WTC11 (cell line): ENCODE measurements at places on chromosomes 12 and 14. TPM values are rescaled to one million over a fixed set of nuclear protein-coding genes. Genes with fewer than 3 reads are reported as not detected.

- no peak for DNase-seq
Measured at GRCh38 chr12:123344086-123344485, 20.6 kb downstream of the SBNO1 start.

The PDE3A gene
- 2.2 to 2.8 TPM (median 2.3 TPM) in 3 replicates for total RNA-seq

GRCh38 chr12:4899364-4899763, 10.3 kb upstream of the KCNA1 start:
- no peak for DNase-seq

The ABHD12B gene
- 145 to 156 TPM (median 146 TPM) in 3 replicates for total RNA-seq

GRCh38 chr12:94140556-94140955, 7.8 kb upstream of the PLXNC1 start:
- DNase-seq: peak; percentile 69

- no peak for DNase-seq
Measured at GRCh38 chr12:107518868-107519267, 166.7 kb upstream of the PWP1 start.

- DNase-seq: no peak
Measured at GRCh38 chr14:59944909-59945308, 25.0 kb downstream of the LRRC9 start.

The SCAF11 gene
- total RNA-seq: 65.6 to 82.4 TPM (median 72.6 TPM) in 3 replicates

The RERG gene
- 0.21 to 0.73 TPM (median 0.28 TPM) in 3 replicates for total RNA-seq

DNA sequence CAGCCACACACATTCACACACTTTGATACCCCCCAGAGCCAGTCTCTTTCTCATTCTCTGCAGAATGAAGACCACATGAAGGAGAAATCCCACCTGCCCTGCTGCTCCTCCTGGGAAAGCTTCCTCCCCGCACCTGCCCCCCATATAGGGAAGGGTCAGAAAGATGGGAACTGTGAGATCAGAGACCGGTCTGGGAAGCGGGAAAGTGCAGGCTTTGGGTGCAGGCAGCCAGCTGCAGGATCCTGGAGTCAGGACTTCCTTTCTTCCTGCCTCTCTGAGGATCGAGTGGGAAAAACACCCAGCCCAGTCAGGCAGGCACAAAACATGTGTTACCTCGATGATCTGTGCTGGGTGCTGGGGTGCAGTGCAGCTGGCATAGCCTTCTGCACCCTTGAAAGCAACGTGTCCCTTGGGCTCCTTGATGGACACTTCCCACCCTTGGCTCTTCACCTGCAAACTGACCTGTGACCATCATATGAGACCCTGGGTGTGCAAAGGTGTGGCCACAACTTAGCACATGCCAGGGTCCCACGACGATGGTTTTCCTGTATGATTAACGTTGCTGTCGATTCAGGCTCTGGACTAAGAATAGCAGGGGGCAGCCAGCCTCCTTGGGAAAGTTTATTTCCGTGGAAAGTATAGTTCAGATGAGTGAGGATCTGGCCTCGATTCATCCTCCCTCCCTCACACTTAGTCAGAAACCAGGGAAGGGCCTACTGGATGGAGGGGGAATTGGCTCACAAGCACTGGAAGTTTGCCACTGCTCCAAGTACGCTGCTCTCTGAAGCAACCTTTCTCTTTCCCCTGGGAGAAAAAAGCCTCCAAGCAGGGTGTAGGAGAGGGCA, 105.4 kb upstream of the MED13L start:
- no peak for DNase-seq

GRCh38 chr14:71203306-71203705, 296.0 kb downstream of the PCNX1 start:
- no peak for DNase-seq

The OAS1 gene
- 0.24 to 0.30 TPM (median 0.27 TPM) in 3 replicates for total RNA-seq

DNA sequence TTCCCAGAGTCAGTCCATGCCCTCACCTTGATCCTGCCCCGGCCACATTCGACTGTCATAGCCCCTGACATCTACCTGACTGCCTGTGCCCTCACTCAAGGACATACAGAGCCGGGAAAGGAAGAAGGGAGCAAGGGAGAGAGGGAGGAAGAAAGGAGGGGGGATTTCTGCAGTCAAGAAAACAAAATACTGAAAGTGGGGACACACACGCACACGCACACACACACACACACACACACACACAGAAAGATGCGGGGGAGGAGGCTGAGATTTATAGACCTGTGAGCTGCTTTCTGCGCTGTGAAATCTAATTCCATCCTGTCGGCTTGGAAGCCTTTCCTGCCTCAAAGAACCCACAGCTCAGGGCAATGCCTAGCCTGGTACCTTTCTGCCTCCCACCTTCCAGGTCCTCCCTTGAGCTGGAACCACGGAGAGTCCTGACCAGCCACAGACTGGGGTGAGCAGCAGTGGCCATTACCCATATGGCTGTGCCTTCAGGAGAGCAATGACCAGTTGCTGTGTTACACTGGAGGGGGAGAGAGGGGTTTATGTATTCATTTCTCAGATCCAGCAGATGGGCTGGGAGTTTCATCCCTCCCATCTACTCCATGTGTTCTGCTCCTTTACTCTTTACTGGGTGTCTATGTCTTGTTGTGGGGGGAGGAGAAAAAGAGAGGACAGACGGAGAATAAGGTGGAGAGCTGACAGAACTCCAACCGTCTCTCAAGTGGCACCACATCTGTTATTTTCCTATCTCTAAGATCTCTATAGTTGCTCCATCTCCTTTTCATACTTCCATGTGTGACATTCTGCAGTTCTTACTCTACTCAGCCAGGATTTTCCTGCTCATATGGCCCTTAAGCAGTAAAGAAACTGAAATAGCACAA, 12.9 kb downstream of the C14orf93 start:
- DNase-seq: no peak

DNA sequence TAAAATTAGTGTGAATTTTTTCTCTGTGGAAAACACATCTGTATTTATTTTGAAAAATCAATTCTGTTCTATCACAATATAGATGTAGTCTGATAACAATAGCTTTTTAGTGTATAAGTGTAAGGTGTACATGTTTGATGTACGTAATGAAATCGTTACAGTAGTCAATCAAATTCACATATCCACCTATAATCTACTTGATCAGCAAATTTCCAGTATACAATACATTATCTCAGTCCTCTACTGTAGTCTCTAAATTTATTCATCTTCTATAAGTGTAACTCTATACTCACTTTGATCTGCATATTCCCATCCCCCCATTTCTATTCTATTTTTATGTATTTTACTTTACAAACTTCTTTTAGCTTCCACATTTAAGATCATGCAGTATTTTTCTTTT, 13.0 kb downstream of the PLEKHA5 start:
- no peak for DNase-seq

The HNRNPA1 gene
- total RNA-seq: 2,589 to 2,788 TPM (median 2,737 TPM) in 3 replicates

DNA sequence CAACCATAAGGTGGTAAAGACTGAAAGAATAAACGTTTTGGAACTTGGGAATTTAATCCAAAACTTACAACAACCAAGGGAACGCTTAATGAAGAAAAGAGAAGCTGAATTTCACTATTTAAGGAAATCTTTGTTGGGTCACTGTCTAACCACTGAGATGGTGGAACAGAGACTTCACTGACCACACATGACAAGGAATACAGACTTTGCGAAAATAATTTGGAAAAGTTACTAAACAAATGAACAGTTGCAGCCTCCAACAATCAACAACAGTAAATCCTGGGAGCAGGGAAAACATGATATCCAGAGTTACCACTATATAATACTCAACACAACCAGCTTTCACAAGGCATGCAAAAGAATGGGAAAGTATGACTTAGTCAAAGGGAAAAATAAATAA, 79.1 kb downstream of the CMKLR1 start:
- no peak for DNase-seq

GRCh38 chr12:107859367-107859766, 84.9 kb downstream of the ASCL4 start:
- DNase-seq: no peak
